ENCODE measurements at places on chromosomes 5 and 9. TPM values are rescaled to one million over a fixed set of nuclear protein-coding genes. Genes with fewer than 3 reads are reported as not detected.

DNA sequence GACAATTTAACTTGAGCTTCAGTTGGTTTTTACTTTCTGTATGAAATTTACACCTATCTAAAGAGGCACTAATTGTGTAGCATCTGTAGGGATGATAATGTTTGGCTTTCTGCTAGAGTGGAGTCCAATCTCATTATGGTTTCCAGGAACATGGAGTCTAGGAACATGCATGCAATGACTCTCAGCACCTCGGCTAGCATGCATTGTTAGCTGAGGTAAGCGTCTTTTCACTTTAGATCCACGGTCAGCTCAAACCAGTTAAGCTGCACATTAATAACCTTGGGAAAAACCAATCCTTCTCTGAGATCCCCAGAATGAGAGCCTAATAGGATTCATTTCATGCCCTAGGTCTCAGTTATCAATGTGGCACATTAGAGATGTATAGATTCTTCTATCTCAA lies 7.8 kb upstream of the GDA start:
- no peak for DNase-seq

- DNase-seq = no peak
These were observed 161.6 kb upstream of the DMRTA1 start for GRCh38 chr9:22285066-22285465.

- no peak for DNase-seq
These were observed 42.0 kb downstream of the TMEM174 start for GRCh38 chr5:73214996-73215395.

GRCh38 chr5:158123595-158123994 lies 264.6 kb upstream of the CLINT1 start:
- no peak for DNase-seq

- peak; percentile 62 for DNase-seq
These were observed 10.8 kb downstream of the TCF7 start for GRCh38 chr5:134125039-134126015.

- DNase-seq = no peak
These were observed 266.5 kb upstream of the EFNA5 start for GRCh38 chr5:107937204-107937603.

The SIT1 gene
- total RNA-seq = not detected

DNA sequence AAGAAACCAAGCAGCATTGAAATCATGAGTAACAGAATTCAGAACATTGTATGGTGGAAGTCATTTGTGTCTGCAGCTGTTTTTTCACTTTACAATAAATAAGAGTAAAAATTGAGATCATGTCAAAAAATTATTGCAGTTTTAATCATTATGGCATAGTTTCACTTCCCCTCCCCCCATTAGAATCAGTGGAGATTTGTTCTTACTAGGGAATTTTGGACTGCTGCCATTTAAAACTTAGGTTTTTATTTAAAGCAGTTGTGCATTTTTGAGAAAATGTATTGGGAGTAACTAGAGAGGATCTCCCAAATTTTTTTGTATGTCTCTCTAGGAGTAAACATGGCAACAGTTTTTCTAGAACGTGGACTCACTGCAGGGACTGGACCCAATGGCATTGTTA lies 20.4 kb downstream of the GTF3C4 start:
- no peak for DNase-seq

DNA sequence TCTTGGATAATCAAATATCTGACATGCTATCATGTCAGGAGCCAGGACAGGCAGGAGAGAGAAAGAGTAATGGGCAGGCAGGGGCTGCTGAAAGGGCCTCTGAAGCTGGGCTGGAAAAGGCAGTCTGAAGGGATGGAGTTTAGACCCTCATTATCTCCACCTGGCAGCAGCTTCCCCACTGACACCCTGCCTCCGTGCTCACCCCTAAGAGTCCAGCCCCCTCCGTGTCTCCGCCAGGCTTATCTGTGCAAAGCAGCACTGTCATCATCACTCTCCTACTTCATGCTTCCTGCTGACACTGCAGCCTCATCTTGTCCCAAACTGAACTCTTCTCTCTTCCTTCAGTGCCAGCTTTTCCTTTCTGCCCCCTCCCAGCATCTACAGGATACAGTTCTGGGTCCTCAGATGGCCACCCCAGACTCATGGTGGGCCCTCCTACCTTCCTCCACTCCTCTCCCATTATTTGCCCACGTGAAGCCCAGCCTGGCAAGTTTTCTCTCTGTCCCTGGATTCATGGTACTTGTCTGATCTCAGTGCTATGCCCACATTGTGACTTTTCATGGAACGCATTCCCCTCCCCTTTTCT lies 70.9 kb upstream of the KLF9 start:
- peak; percentile 49 for DNase-seq

DNA sequence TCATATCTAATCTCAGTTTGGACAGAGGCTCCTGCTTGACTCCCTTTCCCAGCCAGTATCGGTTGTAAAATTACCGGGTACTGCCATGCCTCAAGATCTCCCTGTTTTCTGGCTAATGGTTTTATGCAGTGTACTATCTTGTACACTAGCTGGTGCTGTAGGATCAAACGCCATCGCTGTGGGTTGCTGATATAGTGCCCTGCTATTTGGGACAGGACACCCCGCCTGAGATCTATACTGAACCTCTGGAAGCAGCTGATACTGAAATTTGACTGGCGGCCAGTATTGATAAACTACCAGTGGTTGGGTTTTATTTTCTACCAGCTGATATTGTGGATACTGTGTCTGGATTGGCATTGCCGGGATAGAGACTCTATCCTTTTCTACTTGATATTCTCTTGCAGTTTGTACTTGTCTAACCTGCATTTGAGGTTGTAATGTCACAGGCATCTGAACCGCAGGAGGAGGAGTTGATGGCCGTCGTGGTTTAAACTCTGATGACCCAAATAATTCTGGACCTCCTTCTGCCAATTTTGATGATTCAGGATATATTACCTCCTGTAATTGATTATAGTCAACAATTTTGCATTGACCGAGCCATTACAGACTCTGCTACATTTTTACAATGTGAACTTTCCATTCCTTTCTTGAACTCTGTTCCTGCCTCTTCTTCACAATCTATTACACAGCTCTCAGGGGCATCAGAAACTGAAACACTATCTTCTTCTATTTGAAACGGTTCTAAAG lies 112.5 kb upstream of the LARP1 start:
- no peak for DNase-seq

The IFNA21 gene
- total RNA-seq = not detected

The SLC23A1 gene
- 5.5 TPM for total RNA-seq

- no peak for DNase-seq
These were observed 268.4 kb upstream of the PANK3 start for GRCh38 chr5:168847511-168848073.

The CATSPER3 gene
- total RNA-seq = 2.7 TPM

DNA sequence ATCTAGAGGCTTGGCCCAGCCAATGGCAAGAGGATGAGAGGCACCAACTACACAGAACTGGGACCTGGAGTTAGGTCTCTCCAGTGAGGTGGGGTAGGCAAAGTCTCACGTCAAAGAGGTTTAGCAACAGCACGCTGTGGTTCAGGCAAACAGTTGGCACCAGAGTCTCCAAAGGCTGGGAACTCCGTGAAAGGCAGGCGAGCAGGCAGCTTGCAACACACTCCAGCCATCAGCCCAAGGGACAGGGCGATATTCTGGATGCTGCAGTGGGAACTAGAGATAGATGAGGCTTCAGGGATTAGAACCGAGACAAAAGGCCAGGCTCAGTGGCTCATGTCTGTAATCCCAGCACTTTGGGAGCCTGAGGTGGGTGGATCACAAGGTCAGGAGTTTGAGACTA lies 129.1 kb downstream of the PDZD2 start:
- DNase-seq = no peak

DNA sequence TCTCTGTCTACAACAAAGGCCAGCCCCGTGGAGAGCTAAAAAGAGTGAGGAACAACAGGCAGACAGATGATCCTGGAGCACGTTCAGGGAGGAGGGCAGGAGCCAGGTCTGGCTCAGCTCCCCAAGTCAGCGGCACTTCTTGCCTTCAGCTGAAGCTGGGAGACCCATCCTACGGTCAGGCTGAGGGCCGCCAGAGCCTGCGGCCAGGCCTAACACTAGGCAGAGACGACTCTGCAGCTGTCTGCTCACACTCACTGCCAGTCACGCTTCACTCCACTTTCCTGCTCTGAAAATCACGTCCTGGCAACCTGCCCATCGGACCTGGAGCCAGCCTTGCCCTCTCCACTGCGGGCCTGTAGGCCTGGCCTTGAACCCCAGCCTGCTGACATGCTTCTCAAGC lies 160.9 kb upstream of the LHFPL2 start:
- DNase-seq = no peak

The OR1J2 gene
- total RNA-seq = not detected

The DOK3 gene
- total RNA-seq = 6.5 TPM

DNA sequence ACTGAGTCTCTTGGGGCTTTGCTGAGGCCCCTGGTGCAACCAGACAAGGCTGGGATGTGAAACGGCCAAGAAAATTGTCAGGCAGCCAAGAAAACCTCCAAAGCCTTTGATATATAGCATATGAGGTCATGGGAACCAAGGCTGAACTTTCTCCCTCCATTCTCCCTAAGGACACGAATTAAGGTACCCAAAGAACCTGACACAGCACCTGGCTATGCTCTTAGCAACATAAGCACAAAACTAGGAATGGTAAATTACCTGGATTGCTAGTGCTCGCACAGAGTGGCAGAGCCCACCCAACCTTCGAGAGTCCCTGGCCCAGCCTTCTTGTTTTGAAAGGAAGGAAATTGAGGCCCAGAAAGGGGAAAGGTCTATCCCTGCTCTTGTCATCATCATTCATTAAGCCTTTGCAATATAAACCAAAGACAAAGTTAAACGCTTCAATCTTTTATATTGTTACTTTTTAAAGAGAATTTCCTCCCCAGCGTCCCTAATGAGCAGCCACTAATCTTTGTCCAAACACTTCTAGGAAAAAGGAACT lies 220.0 kb upstream of the NR4A3 start:
- no peak for DNase-seq

The EGR1 gene
- total RNA-seq = 2.6 TPM

DNA sequence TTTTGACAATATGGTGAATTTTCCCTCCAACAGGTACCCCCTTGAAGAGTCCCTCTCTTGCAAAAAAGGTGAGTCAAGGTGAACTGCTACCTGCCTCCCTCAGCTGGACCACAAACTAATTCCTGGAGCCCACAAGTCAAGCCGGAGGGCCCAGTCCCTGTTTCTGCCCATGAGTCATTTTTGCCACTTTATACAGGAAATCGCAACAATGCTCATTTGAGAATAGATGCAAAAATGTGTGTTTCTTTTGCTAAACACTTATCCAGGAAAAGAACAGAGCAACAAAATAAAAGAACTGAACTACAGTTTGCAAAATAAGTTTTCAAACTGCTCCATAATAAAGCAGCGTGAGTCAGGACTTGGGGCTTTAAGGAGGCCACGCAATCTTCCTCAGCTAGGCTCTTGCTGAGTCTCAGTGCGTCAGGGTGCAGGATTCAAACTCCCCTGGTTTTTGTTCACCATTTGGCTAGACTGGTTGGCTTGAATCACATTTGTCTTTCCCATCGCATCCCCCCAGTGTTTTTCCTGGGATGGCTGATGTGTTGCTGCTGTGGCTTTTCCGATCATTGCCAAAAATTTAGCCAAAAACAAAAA lies 102.7 kb downstream of the GOLPH3 start:
- DNase-seq = peak; percentile 39

The SURF6 gene
- 18.6 TPM for total RNA-seq

- DNase-seq = peak; percentile 38
These were observed 882 bp downstream of the CERCAM start for GRCh38 chr9:128421482-128421996.

The GOLGA2 gene
- total RNA-seq = 18.4 TPM

GRCh38 chr5:173310218-173310769 lies 17.9 kb downstream of the STC2 start:
- DNase-seq = no peak

The ATP6V1G1 gene
- total RNA-seq = 90.9 TPM

DNA sequence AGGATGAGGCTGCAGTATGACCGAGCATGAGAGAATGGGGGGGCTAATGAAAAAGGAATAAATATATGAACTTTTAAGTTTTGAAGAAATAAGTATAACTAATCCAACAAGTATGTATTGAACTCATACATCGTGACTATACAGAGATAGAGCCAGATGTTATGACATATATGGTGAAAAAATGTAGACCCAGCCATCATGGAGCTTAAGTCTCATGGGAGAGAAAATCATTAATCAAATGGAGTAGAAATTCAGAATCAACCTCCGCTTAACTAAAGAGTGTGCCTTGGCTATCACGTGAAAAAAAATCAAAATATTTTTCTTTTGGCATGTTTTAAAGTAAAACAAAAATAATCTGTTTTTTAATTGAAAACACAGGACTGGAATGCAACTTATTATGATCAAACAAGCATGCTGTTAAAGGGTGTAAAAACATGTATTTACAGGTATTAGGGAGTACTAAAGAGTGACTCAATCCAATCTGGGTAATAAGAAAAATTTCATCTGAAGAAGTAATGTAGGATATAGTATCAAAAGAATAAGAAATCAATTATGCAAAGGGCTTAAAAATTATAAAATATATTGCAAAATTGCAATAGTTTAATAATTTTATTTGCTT lies 868.5 kb upstream of the NUDT12 start:
- no peak for DNase-seq

DNA sequence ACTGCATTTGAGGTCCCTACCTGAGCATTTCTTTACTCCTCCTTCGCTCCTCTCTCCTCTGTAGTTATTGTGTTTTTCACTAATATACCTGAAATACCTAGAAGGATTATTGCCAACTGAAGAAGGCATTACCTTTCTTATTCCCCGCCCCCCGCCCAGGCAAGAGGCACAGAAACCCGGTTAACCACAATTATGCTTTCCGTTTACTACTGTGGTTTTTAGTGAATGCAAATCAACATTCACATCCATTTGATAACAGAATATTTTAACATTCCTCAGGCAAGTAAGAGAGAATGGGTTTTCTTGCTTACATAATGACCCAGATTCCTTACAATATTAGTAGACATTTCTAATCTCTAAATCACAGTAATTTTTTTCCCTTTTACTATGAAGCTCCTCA lies 136.9 kb downstream of the PCSK5 start:
- DNase-seq = no peak

DNA sequence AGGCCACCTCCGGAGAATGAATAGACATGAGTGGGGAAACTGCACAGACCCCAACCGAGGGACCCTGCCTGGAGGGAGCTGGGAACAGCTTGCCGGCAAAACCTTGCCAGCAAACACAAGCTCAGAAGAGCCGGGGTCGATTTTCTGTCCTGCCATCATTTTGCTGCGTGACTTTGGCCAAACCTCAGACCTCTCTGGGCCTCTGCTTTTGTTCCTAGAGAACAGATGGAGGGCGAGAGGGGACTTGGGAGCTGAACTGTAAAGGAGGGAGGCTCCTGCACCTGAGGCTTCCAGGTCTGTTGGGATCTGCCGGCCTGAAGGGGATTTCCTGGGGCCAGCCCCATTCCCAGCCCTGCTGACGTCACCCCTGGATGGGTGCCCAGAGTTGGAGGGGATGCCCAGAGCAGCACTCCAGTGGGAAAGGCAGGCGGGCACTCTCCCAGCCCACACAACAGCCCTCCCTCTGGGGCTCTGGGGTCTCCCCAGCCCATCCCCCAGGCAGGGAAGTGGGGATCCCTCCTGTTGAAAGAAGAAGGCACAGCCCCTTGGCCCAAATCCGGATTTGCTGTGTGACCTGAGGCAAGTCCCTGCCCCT lies 40.4 kb upstream of the SYNPO start:
- DNase-seq = peak; percentile 84

All from uterus (tissue), 4 donors.